Activated gamma-delta T cell (primary cell): ENCODE measurements at places on chromosomes 3 and 15.

DNA sequence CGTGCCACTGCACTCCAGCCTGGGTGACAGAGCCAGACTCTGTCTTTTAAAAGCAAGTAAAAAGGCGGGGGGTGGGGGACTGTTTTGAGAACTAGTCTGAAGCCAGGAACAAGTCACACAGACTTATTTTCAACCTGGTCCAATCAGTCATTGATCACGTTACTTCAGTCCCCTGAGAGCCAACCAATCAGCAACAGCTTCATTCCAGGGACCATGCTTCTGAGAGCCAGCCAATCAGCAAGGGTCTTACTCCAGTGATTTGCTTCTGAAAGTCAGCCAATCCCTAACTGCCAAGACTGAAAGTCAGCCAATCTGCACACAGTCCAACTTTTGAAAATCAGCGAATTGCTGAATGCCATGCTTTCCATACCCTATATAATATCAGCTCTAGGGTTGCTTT is 48.6 kb upstream of the C15orf39 start:
- DNase-seq: no peak

DNA sequence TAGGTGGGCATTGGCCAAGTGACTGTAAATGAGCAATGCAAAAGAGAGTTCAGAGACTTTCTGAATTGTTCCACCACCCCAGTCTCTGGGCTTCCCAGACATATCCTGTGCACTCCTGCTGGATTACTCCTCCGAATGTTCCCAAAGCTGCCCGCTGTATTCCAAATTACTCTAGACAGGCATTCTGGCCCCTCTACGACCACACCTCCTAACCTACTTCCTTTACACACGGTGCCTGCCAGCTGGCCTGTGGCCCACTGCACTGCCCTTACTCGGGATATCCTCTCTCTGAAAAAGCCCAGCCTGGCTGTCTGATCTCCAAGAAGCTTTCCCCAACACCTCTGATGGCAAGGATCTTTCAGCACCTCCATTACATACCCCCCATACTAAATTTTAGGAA is 66.6 kb downstream of the DUT start:
- DNase-seq: no peak

DNA sequence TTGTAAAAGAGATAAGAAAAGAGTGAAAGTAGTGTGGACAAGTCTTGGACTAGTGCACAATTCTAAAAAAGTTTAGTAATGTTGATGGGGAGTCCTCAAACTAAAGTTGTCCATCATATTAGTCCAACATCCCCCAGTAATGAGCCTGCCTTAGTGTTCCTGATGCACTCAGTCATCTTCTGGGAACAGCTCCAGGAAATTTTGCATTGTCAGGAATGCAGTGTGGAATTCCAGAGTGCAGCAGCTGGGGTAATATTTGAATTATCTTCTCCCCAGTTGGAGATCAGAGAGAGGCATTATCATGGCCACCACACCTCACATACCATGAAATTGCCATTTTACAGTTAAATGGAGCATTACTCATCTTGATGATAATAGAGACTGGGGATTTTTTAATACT is 528.8 kb upstream of the NAALADL2 start:
- DNase-seq: no peak

DNA sequence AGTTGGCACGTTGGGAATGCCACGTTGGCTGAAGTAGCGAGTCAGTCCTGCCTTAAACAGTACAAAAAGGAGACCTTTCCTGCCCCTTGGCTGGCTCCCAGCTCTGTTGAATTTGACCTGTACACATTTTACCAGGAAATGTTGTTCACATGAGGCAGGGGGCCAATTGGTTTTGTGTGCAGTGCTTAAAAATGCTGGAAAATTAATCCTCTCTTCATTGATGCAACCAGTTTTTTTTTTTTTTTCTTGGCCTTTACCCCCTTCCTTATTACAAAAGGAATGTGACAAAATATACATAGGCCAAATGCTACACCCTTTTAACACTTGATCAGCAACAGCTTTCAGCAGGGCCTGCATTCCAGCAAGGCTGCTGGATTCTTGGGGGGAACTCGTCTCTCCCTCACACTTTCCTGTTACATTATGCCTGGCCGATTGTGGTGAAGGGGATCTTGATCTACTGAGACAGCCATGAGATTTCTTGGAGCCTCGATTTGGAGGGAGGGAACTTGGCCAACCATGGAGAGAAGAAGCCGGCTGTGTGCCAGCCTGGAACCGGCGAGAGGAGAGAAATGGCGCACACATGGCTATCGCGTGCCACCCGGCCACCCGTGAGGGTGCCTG is 93.1 kb downstream of the DNASE1L3 start:
- no peak for DNase-seq

DNA sequence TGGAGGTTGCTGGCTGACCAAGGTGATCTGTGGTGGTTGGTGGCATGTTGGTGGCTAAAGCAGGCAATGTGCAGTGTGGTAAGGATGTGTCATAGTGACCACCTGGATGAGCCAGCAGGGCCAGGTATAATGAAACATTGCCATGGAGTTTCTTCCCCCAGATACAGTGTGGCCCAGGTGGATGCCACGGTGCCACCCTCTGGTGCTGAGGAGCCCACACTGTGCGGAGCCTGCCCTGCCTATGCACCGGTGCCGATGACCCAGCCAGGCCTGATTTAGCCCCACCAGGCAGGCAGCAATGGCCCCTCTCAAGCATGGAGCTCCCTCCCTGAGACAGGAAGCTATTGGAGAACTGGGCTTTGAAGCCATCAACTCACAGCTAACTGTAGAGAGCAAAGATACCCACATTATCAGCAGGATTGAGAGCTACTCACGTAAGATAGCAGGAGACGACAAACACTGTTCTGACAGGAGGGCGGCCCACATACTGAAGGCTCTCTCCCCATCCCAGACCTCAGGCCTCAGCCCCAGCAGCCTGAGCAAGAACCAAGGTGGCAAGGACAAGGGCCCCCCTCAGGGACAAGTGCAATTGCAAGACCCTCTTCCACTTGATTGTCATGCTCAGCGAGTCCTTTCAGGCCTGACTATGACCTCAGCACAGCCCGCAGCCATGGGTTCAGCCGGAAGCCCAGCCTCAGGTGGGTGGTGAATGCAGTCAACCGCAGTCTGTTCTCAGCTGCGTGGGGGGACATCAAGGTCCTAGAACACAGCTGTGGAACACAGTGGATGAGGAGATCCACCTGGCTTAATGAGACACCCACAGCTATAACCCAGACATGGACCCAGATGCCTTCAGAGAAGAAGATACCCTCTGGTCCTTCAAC is 82.8 kb upstream of the CDV3 start:
- DNase-seq: no peak

- DNase-seq: no peak
Measured at GRCh38 chr15:45948181-45948621, 313.4 kb downstream of the SQOR start.

DNA sequence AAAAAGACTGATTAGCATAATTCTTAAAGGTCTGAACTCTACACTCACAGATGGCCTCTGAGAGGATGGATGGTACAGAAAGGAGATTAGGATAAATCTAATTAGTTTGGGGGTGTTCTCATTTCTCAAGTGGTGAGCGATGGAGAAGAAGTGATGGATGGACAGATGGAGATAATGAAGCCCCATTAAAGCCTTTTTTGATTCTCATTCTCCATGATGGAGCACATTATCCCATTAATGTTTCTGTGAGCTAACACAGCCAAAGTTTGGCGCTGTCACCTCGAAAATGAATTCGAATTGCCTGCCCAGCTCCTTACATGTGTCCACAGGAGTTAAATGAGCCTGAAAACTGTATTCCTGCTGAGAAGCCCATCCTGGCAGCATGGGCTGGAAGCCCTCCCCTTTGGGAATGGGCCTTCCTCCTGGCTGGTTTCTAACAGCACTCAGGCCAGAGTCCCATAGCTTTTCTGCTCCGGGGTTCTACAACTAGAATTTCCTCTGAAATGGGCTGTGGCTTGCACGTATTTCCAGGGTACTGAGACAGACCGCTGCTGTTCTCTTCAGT is 726.0 kb upstream of the CFAP20DC start:
- DNase-seq: no peak
